ENCODE measurements at places on chromosomes 12 and 14.

DNA sequence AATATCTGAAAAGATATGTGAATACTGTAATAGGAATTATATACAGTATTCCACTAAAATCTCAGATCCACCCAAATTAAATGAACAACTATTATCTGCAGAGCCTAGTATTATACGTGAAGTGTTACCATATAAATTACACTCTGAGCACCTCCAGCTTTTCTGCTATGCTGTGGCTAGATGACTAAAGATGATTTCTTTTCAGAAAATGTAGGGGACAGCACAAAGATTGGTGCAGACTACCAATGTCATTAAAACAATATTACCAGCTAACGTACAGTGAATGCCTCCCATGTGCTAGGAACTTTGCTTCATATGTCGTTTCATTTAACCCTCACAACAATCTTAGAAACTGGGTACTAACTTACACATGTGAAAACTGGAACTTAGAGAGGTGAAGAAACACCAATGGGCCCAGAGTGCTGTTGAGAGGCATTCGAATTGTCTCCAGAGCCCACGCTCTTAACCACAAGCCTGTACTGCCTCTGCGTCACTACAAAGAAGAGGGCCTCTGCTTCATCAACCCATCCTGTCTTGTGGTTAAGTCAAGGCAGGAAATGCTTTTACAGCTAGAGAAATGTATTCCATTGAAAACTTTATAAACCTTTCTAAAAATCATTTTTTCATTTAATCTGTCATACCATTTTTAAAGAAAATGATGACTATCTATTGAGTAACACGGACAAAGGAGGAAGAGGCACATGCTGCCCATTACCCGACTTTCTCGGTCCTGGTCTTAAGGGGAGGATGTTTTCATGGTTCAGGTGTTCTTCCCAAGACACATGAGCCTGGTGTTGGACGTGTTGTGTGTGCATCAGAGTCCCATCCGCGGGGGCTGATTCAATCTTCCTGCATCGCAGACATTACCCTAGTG is 1.3 kb downstream of the GPR65 start:
- peak; percentile 67 for DNase-seq

- DNase-seq, result no peak
Observed at GRCh38 chr12:111180426-111181142, 188.3 kb downstream of the PHETA1 start.

GRCh38 chr14:79418649-79419415 is 792.5 kb downstream of the DIO2 start:
- no peak for DNase-seq

DNA sequence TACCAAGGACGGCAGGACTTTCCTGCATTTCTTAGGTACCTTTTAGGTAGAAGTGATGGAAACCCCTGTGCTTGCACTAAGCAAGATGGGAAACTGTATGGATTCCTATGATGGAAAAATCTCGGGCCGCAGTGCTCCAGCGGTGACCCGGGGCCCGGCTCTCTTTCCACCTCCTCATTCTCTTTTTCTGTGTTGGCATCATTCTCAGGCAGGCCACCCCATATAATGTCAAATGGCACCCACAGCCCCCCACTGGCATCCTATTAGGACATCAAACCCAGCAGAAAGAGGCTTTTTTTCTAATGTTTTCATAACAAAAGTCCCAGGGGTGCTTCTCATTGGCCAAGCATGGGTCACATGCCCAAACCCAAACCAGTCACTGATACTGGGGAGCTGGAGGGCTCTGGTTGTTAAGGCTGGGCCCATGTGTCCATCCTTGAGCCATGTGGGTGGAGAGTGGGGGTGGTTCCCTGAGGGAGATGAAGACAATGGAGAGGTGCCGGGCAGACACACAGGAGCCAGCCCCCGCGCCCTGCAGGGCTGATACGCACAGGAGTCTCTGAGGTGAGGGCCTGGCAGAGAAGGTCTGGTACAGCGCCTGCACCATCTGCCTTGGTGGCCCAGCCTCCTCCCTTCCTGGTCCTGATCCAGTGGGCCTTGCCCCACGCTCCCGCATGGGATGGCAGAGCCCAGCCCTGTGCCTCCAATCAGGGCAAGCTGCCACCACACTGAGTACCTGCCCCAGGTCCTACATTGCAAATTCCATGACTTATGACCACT is 142.1 kb downstream of the CALM1 start:
- no peak for DNase-seq

GRCh38 chr12:121499929-121500793 is 80.7 kb downstream of the KDM2B start:
- peak; percentile 79 for DNase-seq

DNA sequence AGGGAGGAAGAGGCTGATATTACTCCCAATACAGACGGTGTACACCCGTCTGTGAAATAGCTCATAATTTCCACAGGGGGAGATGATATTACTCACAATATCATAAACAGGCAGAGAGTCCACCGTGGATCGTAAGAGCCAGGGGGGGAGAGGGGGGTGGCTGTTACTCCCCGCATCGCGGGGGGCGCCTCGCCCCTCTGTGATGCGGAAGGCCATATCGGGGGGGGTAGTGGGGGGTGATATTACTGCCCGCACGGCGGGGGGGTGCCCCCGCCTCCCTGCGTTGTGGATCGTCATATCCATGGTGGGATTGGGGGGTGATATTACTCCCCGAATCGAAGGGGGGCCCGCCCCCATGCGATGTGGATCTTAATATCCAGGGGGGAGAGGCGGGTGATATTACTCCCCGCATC is 91.9 kb downstream of the FRMD6 start:
- no peak for DNase-seq

GRCh38 chr14:21205678-21206581 is 50.1 kb upstream of the OR5AU1 start:
- DNase-seq, result no peak

DNA sequence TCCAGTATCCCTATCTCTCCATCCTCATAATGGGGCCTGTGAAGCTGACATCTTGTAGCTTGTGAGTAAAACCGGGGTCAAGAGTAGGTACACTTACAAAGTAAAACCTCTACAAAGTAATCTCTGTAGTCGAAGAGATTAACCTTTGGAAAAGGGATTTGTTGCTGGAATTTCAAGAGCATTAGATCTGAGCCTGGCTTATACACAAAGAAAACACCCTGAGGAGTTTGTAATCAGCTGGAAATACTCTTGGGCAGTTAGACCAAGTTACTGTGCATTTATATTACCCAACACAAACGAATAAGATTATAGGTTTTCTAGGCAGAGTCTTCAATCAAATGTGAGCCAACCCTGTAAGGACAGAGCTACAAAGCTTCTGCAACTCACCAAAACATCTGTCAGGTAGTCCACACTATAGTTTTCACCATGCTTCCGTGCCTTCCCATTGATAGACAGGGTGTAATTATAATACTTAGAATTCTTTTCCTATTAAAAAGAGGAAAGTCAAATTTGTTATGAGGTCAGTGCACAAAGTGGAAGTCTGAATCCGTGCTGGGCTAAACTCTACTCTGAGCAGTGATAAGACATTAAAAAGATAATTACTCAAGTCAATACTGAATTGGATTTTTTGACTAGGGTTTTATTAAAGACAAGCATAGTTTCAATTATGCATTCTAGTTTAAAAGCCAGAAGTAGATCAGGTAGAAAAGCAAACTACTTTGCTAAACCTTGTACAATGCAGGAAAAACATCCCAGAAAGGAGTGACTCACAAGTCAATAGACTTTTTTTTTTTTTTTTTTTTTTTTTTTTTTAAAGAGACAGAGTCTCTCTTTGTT is 14.6 kb downstream of the GNS start:
- no peak for DNase-seq

Data from activated CD4-positive, alpha-beta T cell treated with anti-CD3 and anti-CD28 coated beads, Interleukin-2, amount 50 U/mL, for 48 hours (primary cell).